ENCODE measurements at places on chromosomes 12 and 14.

DNA sequence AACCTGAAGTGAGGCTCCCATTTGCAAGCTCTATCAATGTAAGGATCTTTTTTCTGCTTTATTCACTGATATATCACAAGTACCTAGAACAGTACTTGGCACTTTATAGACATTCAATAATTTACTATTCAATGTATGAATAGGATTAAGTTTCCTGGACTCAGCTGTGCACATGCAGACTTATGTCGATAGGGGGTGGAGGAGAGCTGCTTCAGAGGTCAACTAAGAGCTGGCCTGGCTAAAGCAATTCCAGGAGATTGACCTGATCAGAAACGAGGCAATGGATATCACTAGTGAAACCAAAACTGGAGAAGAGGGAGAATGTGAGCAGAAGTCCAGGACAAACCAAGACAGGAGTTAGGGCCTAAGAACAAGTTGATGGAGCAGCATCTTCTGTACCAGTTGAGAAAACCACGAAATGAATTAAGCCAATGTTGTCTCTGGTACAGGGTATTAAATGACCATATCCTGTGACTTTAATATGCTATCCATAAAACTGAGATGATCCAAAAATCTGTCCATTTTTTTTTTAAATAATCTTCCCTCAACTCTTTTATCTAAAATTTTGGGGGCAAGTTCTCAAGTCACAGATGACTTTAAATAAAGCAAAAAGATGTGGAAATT lies 169.2 kb downstream of the PIK3C2G start:
- H3K36me3 ChIP-seq = no peaks in the 10 kb centered on the region
- DNase-seq = no peak
- H3K4me1 ChIP-seq = peaks cover 3% of the 10 kb centered on the region
- no peak overlapping the region for H3K27ac ChIP-seq
- no peak overlapping the region for H3K4me3 ChIP-seq
- H3K27me3 ChIP-seq = no peaks in the 10 kb centered on the region

GRCh38 chr12:108479364-108480070 lies 35.6 kb upstream of the FICD start:
- H3K4me3 ChIP-seq = no peak overlapping the region
- peaks cover 31% of the 10 kb centered on the region for H3K27me3 ChIP-seq
- no peaks in the 10 kb centered on the region for H3K36me3 ChIP-seq
- no peak overlapping the region for H3K27ac ChIP-seq

DNA sequence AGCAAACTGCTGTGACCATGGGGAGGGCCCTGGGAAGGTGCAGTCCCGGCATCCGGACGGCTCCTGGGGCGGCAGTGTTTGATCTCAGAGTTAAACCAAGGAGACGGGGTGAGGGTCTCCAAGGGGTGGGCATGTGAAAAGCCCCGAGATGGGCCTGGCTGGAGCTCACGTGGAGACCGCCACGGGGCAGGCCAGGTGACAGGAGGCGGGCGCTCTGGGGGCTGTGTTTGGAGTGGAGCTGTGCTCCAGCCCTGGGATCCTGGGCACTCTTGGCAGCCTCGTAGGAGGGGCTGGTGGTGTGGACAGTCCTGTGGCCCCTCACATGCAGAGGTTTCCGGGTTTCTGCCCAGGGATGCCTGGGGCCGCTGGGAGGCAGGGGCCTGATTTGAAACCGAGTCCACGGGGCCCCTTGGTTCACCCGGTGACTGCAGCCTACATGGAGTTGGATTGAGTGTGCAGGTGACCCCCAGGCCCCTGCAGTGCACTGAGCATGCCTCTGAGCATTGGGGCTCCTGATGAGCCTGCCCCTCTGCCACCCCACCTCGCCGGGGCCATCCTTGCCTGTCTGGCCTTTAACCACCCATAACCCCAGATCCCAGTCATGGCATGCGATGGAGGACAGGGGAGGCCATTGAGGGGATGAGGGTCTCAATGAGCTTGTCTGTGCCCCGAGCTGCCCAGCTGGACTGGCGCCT lies 8.4 kb downstream of the KIF26A start:
- H3K4me3 ChIP-seq = no peak overlapping the region
- peaks cover 15% of the 10 kb centered on the region for H3K27me3 ChIP-seq
- peaks cover 15% of the 10 kb centered on the region for H3K4me1 ChIP-seq
- peak; percentile 70 for DNase-seq

DNA sequence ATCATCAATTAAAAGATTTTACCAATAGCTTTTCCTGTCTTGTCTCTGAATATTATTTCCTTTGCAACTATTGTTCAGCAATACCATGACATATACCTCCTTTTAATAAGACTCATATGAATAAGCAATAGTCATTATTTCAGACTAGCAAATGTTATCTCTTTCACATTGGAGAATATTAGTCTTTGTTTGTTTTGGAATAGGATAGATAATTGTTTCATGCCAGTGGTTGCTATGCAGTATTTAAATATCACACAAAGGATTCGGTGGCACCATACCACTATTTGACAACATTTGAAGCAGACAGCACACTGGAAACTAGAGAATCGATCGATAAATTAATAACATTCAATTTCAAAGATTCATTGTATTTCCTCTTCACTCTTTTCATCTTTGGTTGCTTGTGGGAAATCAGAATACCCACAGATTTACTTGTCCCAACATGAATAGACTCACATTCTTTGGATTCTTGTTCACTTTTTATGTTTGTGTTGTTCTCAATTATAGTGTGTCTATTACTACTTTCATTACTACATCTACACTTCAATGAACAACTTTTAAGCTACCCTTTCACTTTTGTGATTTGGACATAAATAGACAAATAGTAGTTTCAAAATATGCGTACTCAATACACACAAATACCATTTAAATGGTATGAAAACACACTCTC lies 42.7 kb upstream of the TBPL2 start:
- H3K27me3 ChIP-seq = no peaks in the 10 kb centered on the region
- H3K27ac ChIP-seq = no peak overlapping the region
- no peaks in the 10 kb centered on the region for H3K36me3 ChIP-seq
- H3K4me3 ChIP-seq = no peak overlapping the region
- DNase-seq = no peak
- no peaks in the 10 kb centered on the region for H3K4me1 ChIP-seq

DNA sequence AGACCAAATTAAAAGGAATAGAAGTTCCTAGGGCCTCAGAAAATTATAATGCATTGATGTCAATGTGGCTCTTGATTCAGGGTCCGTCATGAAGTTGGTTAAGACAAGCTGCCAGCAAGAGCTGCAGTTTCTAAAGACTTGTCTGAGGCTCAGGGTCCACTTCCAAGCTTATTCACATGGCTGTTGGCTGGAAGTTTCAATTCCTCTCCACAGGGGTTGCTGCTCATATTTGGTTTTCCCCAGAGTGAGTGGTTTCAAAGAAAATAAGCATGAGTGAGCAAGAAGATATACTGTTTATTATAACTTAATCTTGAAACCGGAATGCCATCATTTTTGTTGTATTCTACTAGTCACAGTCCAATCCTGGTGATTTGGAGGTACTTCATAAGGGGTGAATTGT lies 1247.4 kb downstream of the LRFN5 start:
- H3K27ac ChIP-seq = no peak overlapping the region
- no peak for DNase-seq
- no peaks in the 10 kb centered on the region for H3K4me1 ChIP-seq
- no peak overlapping the region for H3K4me3 ChIP-seq

DNA sequence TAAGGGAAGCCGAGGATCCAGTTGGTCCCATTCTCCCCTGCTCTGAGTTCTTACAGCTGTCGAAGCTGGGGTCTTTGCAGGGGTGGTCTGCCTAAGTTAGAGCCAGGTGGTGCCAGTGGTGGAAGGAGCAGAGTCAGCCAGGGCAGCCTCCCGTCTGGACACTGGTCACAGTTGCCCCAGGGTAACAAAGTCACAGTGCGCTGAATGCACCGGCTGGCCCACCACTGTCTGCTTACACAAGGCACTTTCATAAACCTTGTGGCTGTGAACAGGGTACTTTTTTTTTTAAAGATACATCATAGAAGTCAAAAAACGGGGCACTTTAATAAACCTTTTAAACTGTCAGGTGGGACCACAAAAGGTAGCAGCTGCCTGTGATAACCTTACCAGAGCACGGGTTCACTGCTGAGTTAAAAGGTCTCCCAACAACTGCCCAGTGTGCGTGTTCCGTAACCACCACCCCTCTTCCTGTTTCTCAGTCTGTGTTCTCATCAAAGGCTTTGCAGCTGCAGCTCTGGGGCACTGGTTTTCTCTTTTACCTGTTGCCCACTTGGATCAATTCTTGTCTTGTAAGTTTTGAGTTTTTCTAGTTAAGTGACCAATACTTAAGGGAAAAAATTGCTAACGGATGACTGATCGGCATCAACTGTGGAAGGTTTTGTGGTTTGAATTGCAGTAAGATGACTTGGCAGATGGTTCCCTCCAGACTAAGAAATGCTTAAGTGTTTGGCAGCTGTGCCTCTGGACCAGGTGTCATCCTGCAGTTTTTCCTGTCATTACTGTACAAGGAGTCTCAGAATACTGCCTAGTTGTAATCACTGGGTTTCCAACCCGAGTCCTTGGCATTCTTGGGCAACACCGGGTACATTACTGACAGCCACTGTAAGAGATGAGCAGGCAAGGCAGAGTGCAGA lies 55.9 kb downstream of the DYNC1H1 start:
- H3K36me3 ChIP-seq = peaks cover 100% of the 10 kb centered on the region
- DNase-seq = no peak
- H3K4me3 ChIP-seq = no peak overlapping the region
